ENCODE measurements at places on chromosomes 2 and 18. TPM values are rescaled to one million over a fixed set of nuclear protein-coding genes. Genes with fewer than 3 reads are reported as not detected.

Gene SLC30A3
- total RNA-seq, result 0.55 TPM

Gene MLPH
- total RNA-seq, result not detected

Gene CUL3
- total RNA-seq, result 66.0 TPM

- no peak overlapping the region for H3K4me3 ChIP-seq
- no peaks in the 10 kb centered on the region for H3K27me3 ChIP-seq
- no peak overlapping the region for H3K27ac ChIP-seq
- DNase-seq, result no peak
- H3K36me3 ChIP-seq, result no peaks in the 10 kb centered on the region
- peaks cover 6% of the 10 kb centered on the region for H3K4me1 ChIP-seq
Observed at GRCh38 chr18:74356959-74357358, 41.3 kb downstream of the C18orf63 start.

Measured in activated naive CD4-positive, alpha-beta T cell treated with anti-CD3 and anti-CD28 coated beads for 36 hours (primary cell).